ENCODE measurements at places on chromosomes 2 and 18.

DNA sequence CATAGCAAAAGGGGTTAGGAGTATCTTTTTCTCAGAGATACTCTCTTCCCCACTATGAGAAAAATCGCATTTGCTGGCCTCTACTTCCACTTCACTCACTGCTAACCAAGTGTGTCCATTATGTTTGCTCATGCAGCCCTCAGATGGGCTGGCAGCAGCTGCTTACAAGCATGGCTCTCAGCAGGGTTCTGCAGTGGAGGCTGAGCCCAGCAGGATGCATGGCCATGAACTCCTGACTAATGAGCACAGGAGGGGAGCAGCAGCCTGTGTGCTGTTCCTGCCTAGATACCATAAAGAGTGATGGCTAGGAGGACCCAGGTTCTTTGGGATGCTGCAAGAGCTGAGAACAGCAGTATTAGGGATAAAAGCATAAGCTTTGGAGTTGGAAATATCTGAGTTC lies 316.9 kb upstream of the THSD7B start:
- no peak for DNase-seq

- DNase-seq: no peak
These were observed 51.0 kb downstream of the WDR33 start for GRCh38 chr2:127759931-127760330.

DNA sequence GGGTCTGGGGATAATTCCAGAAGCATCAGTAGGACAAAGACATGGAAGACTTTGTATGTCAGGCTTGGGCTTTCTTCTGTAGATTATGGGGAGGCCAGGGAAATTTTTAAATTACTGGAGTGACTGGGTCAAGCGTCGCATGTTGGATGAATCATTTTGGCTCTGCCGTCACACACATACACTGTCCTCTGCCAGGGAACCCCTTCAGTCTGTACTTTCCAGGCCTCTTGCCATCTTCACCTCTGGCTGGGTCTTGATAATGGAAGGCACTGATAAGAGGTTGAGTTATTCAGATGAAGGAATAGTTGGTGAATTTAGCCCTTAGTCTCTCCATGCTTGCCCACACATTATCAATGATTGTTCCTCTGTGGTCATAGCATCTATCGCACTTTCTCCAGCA lies 895.1 kb upstream of the CELF4 start:
- no peak for DNase-seq

GRCh38 chr2:107553539-107553938 lies 273.2 kb upstream of the RGPD4 start:
- DNase-seq: no peak

- DNase-seq: no peak
These were observed 669.6 kb upstream of the VRK2 start for GRCh38 chr2:57376985-57377384.

DNA sequence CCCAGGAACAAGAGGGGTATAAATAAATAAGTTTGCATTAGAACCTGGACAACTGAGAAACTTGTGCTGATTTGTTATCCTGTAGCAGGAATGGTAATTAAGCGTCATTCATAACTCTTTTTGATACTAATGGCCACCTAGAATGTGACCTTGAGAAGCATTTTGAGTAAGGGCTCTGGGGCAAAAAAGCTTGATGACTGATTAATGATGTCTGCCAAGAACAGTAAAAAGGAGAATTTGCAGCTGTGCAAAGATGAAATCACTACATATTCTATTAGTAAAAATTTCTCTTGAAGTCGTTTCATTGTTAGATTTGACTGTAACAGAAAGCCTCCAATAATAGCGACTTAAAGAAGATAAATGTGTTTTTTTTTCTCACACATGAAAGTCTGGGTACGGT lies 157.7 kb downstream of the PRKCE start:
- DNase-seq: no peak

GRCh38 chr18:59387687-59388565 lies 28.9 kb upstream of the LMAN1 start:
- DNase-seq: no peak

GRCh38 chr2:153074207-153074606 lies 355.8 kb downstream of the ARL6IP6 start:
- DNase-seq: no peak
